ENCODE measurements at places on chromosomes 3 and 15.

DNA sequence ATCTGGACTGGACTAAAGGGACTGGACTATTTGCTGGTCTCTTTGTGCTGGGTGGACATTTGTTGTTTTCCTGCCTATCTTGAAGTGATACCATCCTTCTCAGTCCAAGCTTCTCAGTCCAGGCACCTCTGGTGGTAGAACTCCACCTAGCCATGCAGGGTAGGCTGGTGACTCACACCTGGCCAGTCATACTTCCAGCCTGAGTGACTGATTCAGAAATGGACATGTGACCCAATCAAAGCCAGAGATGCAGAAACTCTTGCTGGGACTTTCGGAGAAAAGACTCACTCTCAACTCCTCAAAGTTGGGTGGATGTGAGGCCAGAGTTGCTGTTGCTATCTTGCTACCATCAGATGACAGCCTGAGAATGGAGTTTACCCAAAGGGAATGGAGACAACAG is 5.6 kb upstream of the ASB14 start:
- DNase-seq: no peak

GRCh38 chr3:60190073-60190472 is 1061.2 kb downstream of the FHIT start:
- no peak for DNase-seq

- DNase-seq: no peak
These were observed at the start of gene LIPC for GRCh38 chr15:58431221-58432149. Gene LIPC, plus strand, starts transcription at chr15:58431991. Its CDS starts 42 bp downstream, at chr15:58432033.

DNA sequence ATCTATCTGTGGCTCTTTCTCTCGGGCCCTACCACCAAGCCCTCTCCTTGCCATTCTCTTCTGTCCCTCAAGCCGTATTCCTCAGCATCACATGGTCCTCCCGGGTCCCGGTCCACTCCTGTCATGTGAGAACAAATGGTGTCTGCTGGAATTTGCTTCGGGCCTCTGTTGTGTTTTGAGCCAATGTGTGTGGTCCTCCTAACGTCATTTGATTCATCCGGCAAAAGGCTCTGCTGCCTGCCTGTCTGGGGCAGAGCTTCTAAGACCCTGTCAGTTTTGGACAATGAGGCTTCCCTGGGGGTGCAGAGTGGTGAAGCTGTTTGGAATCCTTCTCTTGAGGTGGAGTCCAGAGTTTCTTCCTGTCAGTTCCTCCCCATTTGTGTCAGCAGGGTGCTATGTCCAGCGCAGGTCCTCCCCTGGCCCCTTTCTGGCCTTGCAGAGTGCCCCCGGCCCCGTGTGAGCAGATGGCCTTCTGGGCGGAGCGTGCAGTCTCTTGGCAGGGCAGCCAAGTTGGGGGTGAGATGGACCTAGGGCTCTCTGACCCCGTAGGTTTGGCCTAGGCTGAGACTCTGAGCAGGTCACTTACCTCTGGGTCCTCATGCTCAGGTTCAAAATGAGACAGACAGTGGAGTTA is 93.6 kb downstream of the APBA2 start:
- no peak for DNase-seq

DNA sequence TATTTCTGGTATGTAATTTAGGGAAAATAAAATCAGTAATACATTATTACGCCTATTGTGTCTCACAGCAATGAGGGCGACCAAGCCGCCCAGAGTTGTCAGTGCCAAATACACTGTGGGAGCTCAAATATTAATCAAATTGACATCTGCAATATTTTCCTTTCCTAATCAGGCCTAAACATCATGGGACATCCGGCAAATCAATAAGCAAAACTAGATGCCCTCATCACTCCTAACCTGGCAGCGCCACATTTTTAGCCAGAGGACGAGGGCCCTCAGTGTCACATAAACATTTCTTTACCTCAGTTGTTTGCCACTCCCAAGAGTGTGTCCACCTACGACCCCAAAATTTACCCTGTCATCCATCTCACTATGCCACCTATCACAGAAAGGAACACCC is 64.1 kb downstream of the WDR72 start:
- DNase-seq: no peak

- no peak for DNase-seq
These were observed 149.2 kb upstream of the MITF start for GRCh38 chr3:69590111-69590510.

GRCh38 chr15:92228830-92229229 is 164.9 kb upstream of the ST8SIA2 start:
- no peak for DNase-seq

Measured in stimulated activated CD8-positive, alpha-beta memory T cell treated with anti-CD3 and anti-CD28 coated beads, Interleukin-12 subunit alpha, Interleukin-12 subunit beta, amount 100 ng/mL, for 1 hour (primary cell).